Stimulated activated CD4-positive, alpha-beta T cell treated with anti-CD3 and anti-CD28 coated beads, Interleukin-1b, Interleukin-23, amount 100 ng/mL, for 48 hours (primary cell): ENCODE measurements at places on chromosomes 3 and 15.

GRCh38 chr15:57337868-57338411, 38.4 kb upstream of the CGNL1 start:
- no peak for DNase-seq

DNA sequence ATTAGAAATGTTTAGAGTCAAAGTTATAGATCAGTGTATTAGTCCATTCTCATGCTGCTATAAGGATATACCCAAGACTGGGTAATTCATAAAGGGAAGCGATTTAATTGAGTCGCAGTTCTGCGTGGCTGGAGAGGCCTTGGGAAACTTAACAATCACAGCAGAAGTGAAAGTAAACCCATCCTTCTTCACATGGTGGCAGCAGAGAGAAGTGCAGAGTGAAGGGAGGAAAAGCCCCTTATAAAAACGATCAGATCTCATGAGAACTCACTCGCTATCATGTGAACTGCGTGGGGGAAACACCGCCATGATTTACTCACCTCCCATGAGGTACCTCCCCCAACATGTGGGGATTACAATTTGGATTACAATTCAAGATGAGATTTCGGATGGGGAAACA, 871.5 kb downstream of the DIPK2A start:
- no peak for DNase-seq

- no peak for DNase-seq
Measured at GRCh38 chr3:62592408-62592807, 219.1 kb upstream of the FEZF2 start.

- DNase-seq, result no peak
Measured at GRCh38 chr15:62874959-62875625, 167.5 kb upstream of the TPM1 start.
